GF-D8 (cell line): ENCODE measurements at places on chromosomes 16 and 17.

DNA sequence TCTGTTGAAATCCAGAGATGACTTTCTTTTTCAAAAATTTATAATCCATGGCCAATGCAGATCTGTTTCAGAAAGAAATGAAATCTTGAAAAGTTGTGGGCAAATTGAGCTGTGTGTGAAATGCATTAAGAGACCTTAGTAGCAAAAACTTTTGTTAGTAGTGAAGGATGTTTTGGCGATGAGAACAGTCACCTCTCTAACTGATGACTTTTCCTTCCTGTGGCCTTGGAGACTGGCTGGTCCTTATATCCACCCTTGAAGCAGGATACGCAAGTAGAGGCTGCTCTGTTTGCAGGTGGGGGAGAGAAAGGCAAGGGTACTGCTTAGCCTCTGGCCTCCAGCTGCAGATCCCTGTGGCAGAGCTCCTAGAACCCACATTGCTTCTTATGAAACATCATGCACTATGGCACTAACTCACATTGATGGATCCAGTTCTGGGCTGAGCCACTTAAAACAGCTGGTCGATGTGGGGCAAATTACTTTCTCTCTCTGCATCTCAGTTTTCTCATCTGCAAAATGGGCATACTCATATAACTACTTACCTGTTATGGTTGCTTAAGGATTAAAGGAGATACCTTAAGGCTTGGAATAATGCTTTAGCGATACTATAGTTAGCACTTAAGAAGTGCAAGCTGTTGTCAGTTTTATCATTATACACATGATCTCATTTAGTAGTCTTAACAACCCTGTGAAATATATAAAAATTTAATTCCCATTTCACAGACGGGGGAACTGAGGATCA, 89.3 kb downstream of the SDR42E1 start:
- DNase-seq, result no peak

DNA sequence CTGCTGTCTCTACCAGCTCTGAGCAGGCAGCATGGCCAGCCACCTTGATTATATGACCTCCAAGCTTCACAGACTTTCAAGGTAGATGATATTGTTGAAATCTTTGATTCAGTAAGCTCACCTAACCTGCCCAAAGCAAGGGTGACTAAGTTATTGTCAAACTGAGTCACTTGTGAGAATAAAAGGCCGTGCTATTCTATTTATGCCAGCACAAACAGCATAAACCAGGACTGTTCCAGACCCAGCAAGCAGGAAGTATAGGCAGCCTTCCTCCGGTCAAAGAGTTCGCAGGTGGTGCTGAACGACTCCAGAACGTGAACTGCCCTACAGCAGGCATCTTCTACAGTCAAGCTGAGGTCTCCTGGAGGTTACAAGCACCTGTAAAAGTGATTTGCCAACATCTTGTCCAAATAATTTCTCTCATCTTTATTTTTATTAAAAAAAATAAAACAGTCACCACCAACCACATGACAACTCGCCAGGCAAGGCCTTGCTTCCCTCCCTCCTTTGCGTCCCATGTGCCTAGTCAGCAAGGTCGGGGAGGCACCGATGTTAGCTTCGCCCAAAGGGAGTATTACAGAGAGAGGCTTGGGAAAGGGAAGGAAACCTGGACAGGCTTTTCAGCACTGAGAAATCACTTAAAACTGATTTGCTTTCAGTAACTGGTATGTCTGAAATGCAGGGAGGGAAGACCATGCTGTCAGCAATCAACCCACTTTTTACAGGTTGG, 10.8 kb downstream of the ARL2BP start:
- DNase-seq, result no peak

DNA sequence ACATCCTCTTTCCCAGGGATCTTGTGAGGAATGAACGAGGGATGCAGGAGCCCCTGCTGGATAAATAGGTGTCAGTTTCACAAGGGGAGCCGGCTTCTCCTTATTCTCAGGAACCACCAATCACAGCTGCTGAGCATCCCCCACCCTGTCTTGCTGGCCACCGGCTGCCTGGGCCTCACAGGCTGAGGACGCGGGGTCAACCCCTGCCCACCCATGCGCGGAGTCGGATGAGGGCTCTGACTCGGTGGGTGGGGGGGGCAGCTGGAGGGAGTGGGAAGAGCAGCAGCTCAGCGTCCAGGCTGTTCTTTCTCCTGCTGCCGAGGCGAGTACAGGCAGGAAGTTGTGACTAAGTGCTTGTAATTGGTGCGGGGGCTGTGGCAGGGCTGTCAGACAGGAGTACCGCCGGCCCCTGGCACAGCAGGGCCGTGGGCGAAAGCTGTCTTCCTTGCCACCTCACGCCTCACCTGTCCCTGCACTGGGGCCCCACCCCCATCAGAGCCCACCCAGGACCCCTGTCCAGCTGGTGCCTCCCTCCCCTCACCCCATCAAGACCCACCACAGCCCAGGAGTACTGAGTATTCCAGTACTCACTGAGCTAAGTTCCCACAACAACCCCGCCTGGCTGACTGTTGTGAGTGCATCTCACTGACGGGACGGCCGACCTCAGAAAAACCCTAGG, 11.0 kb upstream of the DPEP1 start:
- peak; percentile 18 for DNase-seq

- DNase-seq, result no peak
These were observed 411.7 kb downstream of the UTP18 start for GRCh38 chr17:51672065-51672464.

GRCh38 chr16:65201511-65201910, 79.6 kb upstream of the CDH11 start:
- no peak for DNase-seq

- no peak for DNase-seq
These were observed 21.6 kb downstream of the CTU2 start for GRCh38 chr16:88727871-88728270.

DNA sequence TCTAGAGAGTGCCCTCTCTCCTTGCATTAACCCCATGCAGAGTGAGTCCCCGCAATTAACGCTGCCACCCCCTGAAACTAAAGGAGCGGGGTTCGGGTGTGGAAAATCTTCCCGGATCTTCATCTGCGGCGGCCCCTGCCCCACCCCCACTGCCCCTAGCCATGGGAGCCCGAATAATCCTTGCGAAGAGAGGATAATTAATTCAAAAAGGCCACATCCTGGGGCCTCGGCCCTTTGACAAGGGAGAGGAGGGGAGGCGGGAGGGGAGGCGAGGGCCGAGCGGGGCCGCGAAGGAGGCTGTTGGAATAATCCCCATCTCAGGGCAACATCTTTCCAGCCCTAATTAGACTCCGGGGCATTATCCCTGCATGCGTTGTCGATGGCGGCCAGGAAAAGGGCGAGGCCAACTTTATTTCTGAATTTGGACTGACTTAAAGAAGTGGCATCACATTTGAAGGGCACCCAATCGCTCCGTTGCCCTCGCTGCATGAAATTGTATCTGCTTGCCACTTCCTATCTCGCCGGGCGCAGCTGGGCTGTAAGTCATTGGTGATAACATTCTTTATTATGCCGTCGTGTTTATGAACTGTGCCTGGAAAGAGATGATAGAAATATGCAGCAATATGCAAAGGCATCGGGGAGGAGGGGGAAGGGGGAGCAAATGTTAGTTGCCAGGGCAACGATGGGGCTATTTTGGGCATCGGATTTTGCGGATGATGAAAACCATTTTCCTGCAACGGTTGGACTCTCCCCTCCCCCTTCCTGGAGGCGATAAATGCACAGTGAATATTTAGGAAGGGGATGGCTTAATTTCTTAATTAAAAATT, 387.1 kb upstream of the TNRC6C start:
- DNase-seq, result no peak

DNA sequence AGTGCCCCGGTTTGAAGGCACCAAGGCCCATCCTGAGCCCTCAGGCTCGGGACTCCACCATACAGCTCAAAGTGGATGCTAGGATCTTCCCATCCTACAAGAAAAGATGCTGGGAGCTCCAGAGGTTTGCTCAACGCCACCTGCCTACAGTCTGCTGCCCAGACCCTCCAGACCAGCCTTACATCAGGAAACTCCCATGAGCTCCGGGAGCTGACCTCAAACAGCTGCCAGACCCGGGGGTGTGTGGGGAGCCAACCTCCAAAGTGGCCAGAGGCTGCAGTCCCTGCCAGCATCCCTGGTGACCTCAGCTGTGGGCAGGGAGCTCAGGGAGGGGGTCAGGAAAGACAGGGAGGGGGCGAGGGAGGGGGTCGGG, 43.8 kb downstream of the C16orf82 start:
- DNase-seq, result no peak

- peak; percentile 4 for DNase-seq
These were observed 49.3 kb upstream of the FBXO47 start for GRCh38 chr17:39016193-39017153.

GRCh38 chr16:25256695-25257469, 763 bp downstream of the ZKSCAN2 start:
- DNase-seq, result no peak

DNA sequence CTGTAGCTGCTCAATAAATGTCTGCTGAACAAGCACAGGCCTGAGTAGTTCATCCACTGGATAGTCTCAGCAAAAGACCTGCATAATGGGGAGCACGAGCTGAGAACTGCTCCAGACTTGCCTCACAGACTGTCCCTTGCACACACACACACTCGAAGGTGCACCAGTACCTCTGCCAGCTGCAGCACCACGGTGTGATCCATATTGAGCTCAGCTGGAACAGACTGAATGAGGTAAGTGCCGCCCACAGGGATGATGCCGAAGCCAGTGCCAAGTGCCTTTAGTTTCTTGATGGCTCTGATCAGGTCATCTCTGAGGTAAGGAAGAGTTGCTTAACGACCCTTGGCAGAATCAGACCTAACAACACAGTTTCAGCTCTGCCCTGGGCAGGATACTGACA, 11.6 kb downstream of the SNF8 start:
- DNase-seq, result no peak

DNA sequence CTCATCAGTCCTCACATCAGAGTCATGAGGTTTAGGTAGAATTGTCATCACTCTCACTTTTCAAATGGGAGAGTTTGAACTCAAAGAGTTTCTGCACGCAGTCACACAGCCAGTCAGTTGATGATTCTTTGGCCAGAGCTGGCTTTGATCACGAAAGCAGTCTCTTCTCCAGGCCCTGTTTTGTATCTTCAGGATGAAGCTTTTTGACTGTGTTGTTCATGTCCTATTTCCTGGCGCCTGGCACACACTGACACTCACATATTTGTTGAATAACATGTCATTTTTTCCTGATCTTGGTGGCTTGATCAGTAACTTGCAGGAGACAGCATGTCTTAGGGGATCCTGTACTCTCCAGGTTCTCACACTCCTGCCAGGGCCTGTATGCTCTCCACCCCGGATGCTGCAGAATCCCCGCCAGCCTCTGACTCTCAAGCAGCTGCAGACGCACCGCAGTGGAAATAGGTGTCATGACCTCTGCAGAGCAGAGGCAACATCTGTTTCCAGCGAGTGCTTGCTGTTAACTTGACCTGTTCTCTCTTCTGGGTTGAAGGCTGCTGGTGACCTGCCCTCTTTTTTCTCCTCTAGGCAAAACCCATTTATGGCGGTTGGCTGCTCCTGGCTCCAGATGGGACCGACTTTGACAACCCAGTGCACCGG, 33.0 kb downstream of the MPRIP start:
- no peak for DNase-seq

DNA sequence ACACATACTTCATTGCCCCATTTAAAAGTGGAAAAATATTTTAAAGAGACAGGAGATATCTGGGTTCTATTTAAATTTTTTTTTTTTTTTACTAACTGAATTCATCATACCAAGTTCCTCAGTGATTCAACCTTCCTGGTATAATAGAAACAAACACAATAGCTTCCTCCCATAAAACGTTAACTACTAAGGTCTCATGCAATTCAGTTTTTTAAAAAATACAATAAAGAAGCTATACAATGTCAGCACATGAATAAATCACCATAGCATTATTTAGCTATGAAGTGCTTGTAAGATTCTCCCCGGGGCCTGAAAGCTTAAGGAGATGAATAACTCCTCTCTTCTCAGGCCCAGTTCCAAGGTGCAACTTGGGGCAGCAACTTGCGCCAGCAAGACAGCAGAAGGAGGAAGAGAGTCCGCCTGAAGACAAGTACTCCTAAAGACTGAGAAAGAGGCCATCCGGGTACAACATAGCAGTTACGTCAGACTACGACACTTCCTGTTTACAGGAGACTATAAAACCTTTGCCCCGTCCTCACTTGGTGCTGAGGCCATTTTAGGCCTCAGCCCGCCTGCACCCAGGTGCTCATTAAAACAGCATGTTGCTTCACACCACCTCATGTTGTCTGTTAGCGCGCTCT, 81.5 kb downstream of the MYO1D start:
- no peak for DNase-seq

DNA sequence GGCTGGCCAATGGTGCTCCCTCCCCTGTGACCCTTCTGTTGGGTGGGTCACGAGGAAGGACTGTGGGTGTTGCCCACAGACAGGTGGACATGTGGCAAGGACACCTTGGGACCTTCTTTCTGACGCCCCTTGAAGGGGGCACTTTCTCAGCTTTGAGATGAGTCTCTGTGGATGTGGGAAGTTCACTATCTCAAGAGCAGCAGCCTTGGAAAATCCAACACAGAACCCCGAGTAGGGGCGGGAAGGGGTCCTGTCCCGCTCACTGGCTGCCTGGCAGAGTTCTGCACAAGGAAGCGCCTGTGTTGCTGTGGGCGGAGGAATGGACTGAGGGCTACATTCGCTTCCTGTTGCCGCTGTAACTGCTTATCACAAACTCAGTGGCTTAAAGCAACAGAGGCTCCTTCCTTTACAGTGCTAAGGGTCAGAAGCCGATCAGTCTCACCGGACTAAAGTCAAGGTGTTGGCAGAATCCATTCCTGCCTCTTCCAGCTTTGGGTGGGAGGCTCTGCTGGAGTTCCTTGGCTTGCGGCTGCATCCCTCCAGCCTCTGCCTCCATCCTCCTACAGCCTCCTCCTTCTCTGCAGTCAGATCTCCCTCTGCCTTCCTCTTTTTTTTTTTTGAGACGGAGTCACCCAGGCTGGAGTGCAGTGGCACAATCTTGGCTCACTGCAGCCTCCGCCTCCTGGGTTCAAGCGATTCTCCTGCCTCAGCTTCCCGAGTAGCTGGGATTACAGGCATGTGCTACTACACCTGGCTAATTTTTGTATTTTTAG, 305.2 kb downstream of the SEC14L1 start:
- peak; percentile 69 for DNase-seq

DNA sequence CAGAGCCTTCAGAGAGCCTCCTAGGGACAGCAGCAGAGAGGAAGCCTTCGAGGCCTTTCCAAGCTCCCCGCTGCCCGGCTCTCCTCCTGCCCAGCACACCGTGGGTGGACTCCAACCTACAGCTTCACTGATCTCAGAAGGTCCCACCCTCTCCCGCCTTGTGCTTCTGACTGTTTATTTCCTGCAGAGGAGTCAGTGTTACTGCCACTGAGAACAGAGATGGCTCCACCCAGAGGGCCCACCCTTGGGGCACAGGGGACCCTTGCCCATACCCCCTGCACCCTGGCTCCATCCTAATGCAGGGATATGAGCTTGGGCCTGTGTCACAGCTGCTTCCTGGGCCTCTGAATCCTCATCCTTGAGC, 52.8 kb upstream of the TOB1 start:
- no peak for DNase-seq
